Bone marrow (tissue), 2 donors: ENCODE measurements at places on chromosomes 7 and 10.

GRCh38 chr10:99658622-99659030 is 683 bp upstream of the ENTPD7 start:
- peak; percentile 51 for DNase-seq

- DNase-seq: no peak
These were observed 59.6 kb upstream of the ZNF32 start for GRCh38 chr10:43708262-43708661.

DNA sequence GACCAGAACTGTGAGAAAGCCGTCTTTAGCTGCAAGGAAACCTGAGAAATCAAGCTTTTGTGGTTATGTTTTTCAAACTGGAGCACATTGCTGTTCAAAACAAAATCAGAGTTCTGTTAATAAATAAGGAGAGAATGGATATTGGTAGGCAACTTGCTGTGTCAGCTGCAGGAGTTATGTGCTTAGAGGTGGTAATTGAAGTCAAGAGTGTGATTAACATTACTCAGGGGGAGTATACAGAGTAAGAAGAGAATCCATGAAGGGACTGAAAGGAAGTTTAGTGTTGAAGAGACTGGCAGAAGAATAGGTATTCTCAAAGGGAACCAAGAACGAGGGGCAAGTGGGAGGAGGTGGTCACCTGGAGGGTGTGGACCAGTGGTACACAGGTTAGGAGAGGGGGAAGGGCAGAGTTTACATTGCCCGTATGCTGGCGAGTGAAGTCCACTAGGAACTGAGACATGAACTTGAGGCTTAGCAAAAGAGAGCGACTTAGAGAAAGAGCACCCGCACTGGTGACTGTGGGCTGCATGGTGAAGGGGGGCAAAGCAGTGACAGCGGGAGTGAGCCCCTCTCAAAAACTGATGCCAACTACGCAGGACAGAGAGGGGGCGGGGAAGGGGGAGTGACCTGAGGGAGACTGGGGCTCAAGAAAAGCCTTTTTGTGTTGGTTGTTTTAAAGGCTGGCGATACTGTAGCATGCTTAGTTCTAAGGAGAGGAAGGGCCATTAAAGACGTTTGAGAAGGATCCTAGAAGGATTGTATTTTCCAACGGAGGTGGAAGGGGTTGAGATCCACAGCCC is 80.0 kb downstream of the SDK1 start:
- DNase-seq: no peak

- no peak for DNase-seq
These were observed 20.3 kb upstream of the PPIA start for GRCh38 chr7:44776211-44776610.

- no peak for DNase-seq
These were observed 150.3 kb downstream of the AHR start for GRCh38 chr7:17448479-17449423.

- DNase-seq: no peak
These were observed 104.9 kb upstream of the YAE1 start for GRCh38 chr7:39461263-39461820.

DNA sequence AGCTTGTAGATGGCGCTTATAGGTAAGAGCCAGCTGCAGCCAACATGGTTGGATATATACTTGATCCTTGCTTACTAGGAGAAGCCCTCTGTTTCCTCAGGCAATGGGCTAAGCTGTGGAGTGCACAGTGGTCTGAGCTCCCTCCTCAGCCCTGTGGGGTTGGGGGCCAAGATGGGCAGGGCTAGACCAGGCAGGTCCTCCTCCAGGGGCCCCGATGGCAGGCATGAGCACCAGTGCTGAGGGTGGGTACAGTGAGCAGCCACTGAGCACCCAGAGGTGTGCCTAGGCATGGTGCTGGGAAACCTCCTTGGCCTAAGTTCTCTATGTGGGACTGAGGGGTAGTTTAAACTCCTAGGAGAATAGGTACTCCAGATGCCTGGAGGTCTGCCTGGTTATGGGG is 680.2 kb downstream of the SUGCT start:
- DNase-seq: no peak

GRCh38 chr10:103098240-103098639 is 94.8 kb downstream of the NT5C2 start:
- DNase-seq: no peak

DNA sequence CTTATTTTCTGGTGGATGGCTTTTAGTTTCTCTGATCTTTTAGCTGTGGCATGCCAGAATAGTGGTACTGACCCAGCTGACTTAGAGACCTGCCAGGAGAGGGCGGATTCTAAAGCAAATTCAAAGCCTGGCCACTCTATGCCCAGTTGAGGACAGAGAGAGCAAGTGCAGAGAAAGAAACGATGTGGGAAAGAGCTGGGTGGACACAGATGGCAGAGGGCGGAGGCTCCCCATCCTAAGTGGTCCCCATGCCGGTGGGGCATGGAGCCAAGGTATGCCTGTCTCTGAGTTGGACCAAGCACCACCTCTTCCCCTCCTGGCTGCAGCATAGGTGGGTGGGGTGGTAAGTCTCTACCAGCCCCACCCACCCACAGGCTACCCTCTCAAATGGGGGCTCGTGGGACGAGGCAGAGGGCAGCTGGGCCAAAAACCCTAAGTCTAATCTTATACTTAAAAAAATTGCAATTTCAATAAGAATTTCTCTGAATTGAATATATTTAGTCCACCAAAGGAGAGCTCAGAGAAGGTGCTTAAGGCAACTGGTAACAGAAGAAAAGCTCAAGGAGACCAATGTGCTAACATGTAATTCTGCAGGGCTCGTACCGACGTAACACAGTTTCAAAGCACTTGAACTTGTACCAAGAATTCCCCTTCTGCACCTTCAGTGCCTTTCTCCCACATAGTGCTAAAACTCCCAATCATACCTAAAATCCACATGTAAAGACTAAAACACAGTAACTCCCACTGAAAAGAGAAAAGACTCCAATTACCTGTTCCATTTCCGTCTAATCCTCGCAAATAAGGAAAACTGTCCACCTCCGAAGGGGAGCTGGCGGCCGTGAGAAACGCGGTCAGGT is 85.7 kb upstream of the NMT2 start:
- no peak for DNase-seq

DNA sequence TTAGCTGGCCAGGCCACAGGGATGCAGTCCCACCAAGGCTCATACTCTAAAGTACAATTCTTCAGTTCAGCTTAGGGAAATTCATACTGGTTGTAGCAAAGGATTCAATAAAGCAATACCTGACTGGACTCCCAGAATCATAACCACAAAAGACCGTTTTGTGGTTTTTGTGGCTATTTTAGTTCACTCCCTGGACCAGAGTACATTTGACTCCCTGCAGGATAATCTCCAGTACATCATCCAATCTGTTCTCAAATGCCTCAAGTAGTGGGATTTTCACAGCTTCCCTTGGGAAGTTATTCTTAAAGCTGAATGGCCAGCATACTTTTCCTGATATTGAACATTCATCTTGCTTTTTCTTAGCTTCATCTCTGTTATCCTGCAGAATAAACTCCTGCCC is 29.3 kb upstream of the YAE1 start:
- DNase-seq: no peak

GRCh38 chr7:117101026-117101425 is 147.7 kb downstream of the ST7 start:
- no peak for DNase-seq

DNA sequence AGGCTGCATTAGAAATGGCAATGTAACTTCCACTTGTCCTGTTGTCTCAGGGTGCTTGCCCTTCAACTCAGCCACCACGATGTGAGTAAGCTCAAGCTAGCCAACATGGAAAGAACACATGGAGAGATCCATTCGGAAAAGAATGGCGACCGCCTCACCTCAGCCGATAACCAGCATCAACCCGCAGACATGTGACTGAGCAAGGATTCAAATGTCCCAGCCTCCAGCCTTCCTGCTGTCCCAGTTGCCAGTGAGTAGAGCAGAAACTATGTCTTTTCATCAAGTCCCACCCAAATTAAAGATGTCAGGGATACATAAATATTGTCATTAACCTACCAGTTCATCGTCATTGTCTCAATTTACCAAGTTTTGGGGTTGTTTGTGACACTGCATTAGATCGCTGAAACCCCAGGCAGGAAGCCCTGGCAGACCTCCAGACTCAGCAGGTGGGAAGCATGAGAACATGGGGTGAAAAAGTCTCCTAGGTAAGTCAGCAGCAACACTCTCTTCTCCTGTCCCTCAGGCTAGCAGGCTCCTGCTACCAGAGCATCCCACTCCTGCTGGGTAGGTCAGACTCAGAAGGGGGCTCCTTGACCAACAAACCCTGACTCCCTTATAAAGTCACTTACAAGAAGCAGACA is 67.0 kb downstream of the OSBPL3 start:
- DNase-seq: no peak

- no peak for DNase-seq
These were observed 16.3 kb upstream of the HNRNPH3 start for GRCh38 chr10:68315582-68315981.

DNA sequence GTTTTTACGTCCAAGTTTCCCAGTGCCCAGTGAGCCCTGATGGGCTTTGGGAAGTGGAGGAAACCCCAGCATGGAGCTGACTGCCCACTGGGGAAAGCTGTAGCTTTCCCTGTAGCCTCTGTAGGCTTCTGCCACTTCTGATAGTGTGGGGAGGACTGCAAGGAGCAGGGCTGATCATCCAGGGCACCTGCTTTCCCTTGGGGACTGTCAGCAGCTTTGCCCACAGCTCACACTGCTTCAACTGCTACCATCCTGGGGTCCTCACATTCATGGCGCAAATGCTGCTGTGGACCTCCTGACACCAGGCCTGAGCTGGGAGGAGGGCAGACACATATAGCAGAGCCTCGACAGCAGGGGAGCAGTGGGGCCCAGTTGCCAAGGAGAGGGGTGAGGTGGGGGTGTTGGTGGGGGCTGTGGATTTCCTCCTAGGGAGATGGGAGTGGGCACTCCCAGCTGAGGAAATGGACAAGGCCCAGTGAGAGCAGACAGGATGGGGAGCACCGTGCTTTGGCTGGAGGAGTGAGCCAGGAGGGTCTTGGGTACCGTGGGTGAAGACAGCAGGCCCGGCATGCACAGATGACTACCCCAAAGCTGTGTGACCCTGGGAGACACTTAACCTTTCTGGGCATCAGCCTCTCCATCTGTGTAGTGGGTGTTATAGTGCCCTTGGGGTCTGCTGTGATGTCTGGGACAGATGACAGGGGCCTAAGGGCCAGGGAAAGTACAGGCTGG is 16.2 kb downstream of the RAMP3 start:
- DNase-seq: no peak

DNA sequence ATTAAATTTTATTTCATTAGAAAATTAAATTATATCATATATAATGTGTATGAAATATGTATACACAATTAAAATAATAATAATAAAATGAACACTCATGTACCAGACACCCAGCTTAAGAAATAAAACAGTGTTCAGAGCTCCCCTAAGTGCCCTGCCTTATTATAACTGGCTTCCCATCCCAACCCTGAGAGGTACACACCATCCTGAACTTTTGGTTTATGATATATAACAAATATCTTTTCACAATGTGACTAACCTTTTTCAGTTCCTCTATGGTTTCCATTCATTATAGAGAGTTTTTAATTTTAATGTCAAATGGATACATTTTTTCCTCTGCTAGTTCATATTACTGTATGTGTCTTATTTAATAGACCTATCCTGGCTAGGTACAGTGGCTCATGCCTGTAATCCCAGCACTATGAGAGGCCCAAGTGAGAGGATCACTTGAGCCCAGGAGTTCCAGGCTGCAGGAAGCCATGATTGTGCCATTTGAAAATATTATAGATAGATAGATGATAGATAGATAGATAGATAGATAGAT is 24.0 kb upstream of the STEAP2 start:
- DNase-seq: no peak

- no peak for DNase-seq
These were observed 10.7 kb downstream of the CCDC6 start for GRCh38 chr10:59895629-59896116.

- peak; percentile 65 for DNase-seq
These were observed at the start of gene AKR1E2 for GRCh38 chr10:4825868-4826791. TSS of gene AKR1E2 (plus strand) at chr10:4826207. CDS start at chr10:4826325, 118 bp downstream.
